ENCODE measurements at places on chromosomes 12 and 14. TPM values are rescaled to one million over a fixed set of nuclear protein-coding genes. Genes with fewer than 3 reads are reported as not detected.

The PARP2 gene
- 39.4 TPM for total RNA-seq

The MMP19 gene
- total RNA-seq, result not detected

The AVPR1A gene
- not detected for total RNA-seq

The LTBP2 gene
- total RNA-seq, result 0.37 TPM

The ABCC9 gene
- total RNA-seq, result not detected

The MDGA2 gene
- not detected for total RNA-seq

The TC2N gene
- 49.3 TPM for total RNA-seq

The DHH gene
- not detected for total RNA-seq

The GOLGA3 gene
- total RNA-seq, result 36.7 TPM

The SVOP gene
- not detected for total RNA-seq

The PLD4 gene
- not detected for total RNA-seq

The BRI3BP gene
- 26.2 TPM for total RNA-seq

The B4GALNT1 gene
- total RNA-seq, result 1.5 TPM

The ATP6V1D gene
- 26.7 TPM for total RNA-seq

The NCOR2 gene
- 115 TPM for total RNA-seq

The CACNA1C gene
- total RNA-seq, result 0.11 TPM

The GALC gene
- 10.3 TPM for total RNA-seq

The TNFRSF1A gene
- total RNA-seq, result 42.1 TPM

The AICDA gene
- not detected for total RNA-seq

The CCDC175 gene
- not detected for total RNA-seq

The C2CD5 gene
- 29.5 TPM for total RNA-seq

The OTX2 gene
- total RNA-seq, result not detected

The BDKRB1 gene
- not detected for total RNA-seq

The TOMM20L gene
- total RNA-seq, result not detected

The GLT1D1 gene
- 0.30 TPM for total RNA-seq

The CBLN3 gene
- 12.2 TPM for total RNA-seq

The PLEKHH1 gene
- total RNA-seq, result 5.7 TPM

The POLE gene
- total RNA-seq, result 124 TPM

The PLEKHD1 gene
- total RNA-seq, result 0.05 TPM

The PIANP gene
- total RNA-seq, result 0.32 TPM

The CD163L1 gene
- total RNA-seq, result not detected

The ERO1A gene
- 120 TPM for total RNA-seq

The GPR68 gene
- 9.4 TPM for total RNA-seq
